ENCODE measurements at places on chromosomes 5 and 9.

GRCh38 chr5:5063533-5063953, 76.6 kb upstream of the ADAMTS16 start:
- DNase-seq = no peak

DNA sequence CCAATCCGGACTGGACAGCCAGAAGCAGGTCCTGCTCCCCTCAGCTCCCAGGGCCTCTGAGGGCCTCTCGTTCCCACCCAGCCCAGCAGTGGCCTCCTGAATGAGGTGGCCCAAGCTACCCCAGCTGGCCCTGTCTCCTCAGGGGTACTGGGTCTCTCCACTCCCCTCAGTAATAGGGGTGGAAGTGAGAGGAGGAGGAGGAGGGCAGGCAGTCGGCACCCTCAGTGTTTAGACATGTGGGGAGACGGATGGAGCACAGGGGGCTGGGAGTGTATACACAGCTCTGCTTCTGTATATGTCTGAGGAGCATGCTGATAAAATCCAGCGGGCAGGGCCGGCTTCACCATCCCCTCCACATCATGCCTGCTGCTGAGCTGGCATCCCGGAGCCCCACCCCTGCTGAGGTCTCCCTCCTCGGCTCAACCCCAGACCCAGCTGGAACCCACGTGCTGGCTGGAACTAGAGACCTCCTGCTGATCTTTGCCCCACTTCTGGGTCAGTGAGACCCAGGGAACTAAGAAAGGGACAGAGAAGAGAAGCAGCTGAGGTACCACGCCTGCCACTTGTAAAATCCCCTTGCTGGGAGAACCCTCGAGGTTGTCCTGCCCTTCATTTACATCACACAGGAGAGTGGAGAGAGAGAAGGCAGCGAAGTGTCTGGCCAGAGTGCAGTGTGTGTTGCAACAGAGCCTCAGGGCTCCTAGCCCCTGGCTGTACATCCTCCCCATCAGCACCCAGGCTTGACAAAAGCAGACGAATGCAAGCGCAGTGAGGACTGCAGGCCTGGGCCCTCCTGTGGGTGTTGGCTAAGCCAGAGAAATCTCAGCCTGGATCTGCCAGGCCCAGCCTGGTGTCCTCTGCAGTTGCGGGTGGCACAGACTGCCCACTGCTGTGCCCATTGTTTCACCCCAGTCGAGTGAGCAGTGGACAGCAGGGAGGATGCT, 77.5 kb downstream of the PSD2 start:
- no peak for DNase-seq

GRCh38 chr9:114958021-114958843, 27.8 kb upstream of the TNFSF8 start:
- no peak for DNase-seq

- no peak for DNase-seq
These were observed 211.4 kb downstream of the HCN1 start for GRCh38 chr5:45484781-45485180.

Data from body of pancreas (tissue), 4 donors.